ENCODE measurements at places on chromosomes 3 and 15.

GRCh38 chr3:193574488-193575070 is 18.4 kb upstream of the OPA1 start:
- DNase-seq: no peak

DNA sequence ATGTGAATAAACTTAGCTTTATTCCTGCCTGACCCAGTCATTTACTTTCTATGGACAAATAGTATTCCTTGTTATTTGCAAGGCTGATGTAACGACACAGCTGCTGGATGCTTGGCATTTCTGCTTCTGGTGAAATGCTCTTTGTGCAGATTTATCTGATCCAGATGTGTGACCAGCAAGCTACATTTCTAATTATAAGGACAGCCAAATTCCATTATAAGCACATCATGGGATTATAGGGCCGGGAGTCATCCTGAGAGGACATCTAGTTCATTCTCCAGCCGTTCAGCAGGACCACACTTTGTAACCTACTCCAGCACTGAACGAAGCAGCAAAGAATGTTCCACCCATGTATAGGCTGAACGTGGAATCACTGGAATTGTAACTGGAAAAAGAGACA is 42.9 kb downstream of the FNDC3B start:
- no peak for DNase-seq

- no peak for DNase-seq
Measured at GRCh38 chr15:63800739-63801138, 33.0 kb downstream of the HERC1 start.

- DNase-seq: no peak
Measured at GRCh38 chr15:75620058-75620820, 5.3 kb downstream of the SNUPN start.

DNA sequence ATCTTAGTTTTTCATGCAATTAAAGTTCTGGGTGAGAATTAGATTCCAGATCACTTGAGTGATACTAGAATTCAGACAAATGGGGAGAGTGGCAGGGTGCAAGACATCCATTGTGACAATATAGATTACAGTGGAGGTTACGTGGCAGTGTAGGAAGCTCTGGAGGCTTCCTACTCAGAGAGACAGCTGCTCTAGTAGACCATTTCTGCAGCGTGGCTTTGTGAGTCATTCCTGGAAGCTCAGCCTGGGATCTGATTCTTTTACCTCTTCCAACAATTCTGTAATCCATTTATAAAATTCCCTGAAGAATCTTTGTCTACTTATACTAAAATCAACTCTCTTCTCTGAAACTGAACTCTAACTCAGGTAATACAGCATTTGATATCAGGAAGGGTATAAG is 90.4 kb upstream of the ASB14 start:
- no peak for DNase-seq

DNA sequence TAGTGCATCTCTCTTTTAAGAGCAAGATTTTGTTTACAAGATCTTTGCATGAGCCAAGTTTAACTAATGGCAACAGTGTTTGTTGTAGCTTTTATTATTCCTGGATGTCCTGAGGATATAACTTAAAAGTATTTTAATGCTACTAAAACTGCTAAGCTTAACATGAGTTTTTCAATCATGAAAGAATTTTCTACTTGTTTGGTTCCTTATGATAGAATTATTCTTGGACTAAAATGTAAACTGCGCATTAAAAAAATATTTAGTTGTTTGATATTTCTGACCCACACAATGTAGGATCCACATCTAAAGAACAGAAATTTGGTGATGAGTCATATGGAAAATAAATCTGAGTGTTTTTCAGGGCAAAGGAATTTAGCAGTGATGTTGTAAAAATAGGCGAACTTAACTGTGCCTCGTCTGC is 70.8 kb downstream of the RAP2B start:
- no peak for DNase-seq

GRCh38 chr3:157574531-157574930 is 71.3 kb upstream of the VEPH1 start:
- no peak for DNase-seq

GRCh38 chr15:50735156-50735555 is 30.4 kb downstream of the SPPL2A start:
- no peak for DNase-seq

DNA sequence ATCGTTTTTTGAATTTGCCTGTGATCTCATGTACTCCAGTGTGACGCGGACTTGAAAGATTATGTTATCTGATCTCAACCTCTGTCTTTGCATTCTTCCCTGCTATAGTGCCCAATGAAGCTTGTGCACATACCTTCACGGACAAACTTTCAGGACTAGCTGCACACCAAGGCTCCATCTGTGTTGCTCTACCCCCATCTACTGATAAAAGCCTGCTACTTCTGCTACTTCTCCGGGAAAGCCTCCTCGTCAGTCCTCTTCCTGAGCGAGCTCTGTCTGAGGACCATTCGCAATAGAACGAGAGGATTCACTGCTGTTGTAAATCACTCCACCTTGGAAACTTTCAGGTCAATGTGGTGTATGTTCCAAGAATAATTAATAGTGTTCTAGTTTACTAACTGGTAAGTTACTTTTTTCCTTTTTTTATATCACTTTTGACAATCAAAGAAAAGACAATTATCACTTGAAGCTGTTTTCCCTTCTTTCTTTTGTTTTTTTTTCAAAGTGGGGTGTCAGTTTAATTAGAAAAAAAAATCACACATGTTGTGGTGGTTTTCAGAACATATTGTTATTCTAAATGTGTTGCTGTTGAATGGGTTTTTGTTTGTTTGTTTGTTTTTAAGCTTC is 217.6 kb downstream of the ARRDC4 start:
- no peak for DNase-seq

DNA sequence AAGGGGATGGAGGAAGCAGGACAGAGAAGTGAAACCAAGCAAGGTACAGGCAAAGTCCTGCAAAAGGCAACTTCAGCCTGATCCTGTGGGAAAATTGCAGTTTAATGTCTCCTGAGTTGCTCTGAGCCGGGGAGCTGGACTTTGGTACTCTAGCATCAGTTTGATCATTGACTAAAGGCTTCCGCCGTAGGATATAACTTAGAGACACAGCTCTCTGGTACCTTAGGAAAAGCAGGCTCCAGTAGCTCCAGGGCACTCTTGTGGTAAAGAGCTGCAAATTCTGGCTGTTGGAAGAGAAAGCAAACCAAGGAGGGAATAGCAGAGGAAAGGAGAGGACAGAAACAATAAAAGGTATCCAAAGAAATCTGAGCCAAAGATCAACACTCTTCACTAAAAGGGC is 521.1 kb downstream of the PLOD2 start:
- DNase-seq: no peak

DNA sequence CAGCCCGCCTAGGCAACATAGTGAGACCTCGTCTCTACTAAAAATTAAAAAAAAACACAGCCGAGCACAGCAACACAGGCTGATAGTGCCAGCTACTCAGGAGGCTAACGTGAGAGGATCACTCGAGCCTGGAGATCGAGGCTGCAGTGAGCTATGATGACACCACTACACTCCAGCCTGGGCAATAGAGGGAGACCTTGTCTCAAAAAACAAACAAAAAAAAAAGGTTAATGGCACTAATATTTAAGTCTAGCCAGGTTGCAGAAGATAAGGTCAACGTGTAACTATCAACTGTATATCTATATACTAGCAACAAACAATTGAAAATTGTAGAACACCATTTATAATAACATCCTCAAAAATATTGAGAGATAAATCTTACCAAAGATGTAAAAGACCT is 75.1 kb downstream of the MYO9A start:
- no peak for DNase-seq

- no peak for DNase-seq
Measured at GRCh38 chr3:114846779-114847178, 300.3 kb downstream of the ZBTB20 start.

DNA sequence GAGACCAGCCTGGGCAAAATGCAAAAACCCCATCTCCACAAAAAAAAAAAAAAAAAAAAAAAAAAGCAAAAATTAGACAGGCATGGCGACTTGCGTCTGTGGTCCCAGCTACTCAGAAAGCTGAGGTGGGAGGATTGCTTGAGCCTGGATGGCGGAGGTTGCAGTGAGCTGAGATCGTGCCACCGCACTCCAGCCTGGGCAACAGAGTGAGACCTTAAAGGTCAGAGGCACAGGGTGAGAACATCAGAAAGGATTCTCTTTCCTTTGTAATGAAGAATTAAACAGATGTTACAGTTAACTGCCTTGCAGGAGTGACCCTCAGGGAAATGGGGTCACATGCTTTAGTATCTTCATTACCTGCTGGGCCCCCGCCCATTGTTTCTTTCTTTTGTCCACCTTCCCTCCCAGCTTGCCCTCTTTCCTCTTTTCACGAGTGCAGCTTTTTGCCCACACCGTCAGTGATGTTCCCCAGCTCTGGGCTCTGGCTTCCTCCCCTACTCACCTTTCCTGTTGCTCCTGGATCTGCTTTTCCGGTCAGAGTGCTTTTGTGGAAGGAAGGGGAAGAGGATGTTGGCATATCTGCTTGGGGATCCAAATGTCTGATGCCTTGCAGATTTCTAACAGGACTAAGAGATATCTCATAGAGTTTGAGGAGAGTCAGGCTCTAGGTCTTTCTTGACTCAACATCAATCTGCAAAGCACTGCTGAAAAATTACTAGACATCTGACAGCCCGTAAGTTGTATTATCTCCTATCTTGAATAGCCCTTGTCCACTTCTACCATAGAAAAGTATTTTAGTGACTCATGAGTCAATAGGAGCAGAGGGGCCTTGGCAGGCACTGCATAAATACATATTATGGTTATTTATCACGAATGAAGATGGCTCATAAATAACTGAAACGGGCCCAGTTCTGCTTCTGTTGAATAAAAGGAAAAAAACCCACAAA is 35.6 kb upstream of the NDUFB4 start:
- no peak for DNase-seq

DNA sequence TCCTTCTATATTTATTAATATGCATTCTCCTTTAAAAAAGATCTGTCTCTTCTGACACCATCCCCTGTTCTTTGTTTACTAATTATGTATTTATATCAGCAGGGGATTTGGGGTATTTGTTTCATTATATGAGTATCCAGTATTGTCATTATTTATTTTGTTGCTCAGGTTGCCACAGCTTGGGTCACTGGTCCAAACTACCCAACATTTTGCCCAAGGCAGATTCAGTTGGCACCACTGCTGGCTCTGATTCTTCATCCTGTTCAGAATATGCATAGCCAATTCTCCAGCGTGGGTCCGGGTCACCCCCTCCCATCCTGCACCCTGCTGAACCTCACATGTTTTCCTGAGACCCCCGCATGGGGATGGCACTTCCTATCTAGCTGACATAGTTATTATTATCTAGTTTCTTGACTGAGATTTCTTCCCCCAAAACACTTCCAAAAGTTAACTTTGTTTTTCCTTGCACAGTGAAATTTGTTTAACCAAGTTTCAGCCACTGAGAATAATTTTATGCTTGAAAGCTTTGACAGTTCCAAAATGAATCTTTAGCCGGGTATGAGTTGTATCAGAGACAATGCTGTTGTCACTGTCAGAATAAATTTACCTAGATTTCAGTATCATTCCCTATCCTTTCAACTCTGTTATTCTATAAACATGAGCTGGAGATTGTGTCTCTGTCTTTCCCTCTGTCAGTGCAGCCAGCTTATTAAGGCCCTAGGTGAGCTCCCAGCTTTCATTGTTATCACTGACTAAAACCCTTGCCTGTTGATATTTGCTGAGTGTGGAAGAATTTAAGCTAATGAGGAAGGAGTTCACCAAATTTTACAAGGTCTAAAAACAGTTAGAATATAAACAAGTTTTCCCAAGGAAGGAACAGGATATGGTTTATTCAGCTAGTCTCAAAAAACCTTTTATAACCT is 70.3 kb downstream of the TGFBR2 start:
- DNase-seq: no peak

- no peak for DNase-seq
Measured at GRCh38 chr3:75272691-75273090, 391.4 kb upstream of the FRG2C start.

GRCh38 chr15:31752065-31752762 is 278.1 kb upstream of the CHRNA7 start:
- DNase-seq: no peak

- DNase-seq: no peak
Measured at GRCh38 chr3:185502987-185503386, 4.2 kb upstream of the TMEM41A start.

- no peak for DNase-seq
Measured at GRCh38 chr3:75248974-75249373, 415.2 kb upstream of the FRG2C start.

DNA sequence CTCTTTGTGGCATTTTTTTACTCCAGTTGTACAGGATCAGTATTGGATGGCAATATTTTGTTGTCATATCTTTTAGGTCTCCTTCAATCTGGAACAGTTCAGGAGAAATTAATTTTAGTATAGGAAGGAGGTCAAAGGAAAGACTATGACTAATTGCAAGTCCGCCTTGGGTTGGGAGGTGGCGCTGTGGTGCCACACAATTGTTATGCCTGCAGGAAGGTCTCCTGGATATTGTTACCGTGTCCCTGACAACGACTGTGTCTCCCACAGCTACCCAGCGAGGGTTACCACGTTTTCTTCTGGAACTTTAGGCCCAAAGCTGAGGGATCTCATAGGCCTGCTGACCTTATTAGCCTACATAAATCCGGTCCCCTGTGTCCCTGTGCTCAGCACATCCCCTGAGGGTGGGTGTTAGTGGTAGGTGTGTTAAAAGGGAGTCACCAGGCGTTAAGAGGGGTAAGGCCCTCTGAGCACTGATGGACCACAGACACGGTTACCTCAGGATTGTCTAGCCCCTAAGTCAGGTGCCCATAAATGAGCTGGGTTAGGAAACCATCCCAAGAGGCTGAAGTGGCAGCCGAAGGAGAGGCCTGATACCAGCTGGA is 31.5 kb downstream of the KCNAB1 start:
- peak; percentile 8 for DNase-seq

GRCh38 chr15:41568350-41569017 is 9.5 kb downstream of the TYRO3 start:
- no peak for DNase-seq

DNA sequence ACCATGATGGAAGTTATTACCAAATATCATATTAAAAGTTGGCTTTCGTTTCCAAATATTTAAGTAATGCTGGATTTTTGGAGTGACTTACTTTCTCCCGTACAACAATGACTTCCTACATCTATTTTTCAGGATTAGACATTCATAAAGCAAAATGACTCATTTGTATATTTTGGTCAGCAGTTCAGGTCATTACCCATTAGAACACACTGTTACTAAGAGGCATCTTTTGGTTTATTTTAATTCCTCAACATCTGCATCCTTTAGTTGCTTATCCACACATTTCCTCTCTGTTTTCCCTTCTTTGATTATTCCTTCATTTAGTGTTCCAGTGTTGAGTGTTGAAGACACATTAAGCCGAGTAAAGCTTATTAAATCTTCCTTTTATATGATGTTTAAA is 348.2 kb downstream of the NAALADL2 start:
- no peak for DNase-seq
